ENCODE measurements at places on chromosomes 6 and 20.

GRCh38 chr20:47581090-47581489 is 79.4 kb downstream of the NCOA3 start:
- DNase-seq, result no peak

DNA sequence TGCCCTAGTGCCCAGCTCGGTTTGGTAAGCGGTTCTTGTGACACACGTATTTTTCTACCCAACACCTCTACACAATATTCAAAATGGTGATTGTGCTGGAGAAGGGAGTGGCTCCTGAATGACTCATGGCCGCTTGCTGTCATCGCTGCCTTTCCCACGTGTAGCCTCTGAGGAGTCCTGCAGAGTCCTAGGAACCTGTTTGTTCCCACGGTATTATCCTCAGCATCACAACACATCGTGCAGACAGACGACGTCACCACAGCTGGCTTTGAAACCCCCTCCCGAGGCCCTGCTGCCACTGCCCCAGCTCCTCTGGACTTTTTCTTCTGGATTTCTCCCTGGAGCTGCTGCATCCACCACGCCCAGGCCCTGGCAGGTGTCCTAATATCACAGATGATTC is 353.5 kb downstream of the SMOC2 start:
- no peak for DNase-seq

- no peak for DNase-seq
Measured at GRCh38 chr20:58697201-58697866, 4.7 kb downstream of the NPEPL1 start.

DNA sequence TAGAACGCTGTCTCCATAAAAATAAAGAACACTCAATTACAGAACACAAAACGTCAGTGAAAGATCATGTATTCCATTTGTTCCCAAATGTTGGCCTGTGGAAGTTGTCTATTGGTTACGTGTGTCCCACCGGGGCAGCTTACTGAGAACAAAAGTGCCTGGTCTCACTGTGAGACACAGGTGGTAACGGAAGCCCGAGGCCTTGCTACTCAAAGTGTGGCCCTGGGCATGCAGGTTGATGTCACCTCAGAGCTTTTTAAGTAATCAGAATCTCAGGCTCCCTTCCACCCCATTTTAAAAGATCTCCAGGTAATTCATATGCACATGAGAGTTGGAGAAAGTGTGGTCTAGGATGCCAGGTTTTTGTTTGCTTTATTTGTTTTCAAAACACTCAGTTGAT is 422.5 kb upstream of the OPRM1 start:
- no peak for DNase-seq

- no peak for DNase-seq
Measured at GRCh38 chr6:86331265-86331840, 606.0 kb upstream of the HTR1E start.

DNA sequence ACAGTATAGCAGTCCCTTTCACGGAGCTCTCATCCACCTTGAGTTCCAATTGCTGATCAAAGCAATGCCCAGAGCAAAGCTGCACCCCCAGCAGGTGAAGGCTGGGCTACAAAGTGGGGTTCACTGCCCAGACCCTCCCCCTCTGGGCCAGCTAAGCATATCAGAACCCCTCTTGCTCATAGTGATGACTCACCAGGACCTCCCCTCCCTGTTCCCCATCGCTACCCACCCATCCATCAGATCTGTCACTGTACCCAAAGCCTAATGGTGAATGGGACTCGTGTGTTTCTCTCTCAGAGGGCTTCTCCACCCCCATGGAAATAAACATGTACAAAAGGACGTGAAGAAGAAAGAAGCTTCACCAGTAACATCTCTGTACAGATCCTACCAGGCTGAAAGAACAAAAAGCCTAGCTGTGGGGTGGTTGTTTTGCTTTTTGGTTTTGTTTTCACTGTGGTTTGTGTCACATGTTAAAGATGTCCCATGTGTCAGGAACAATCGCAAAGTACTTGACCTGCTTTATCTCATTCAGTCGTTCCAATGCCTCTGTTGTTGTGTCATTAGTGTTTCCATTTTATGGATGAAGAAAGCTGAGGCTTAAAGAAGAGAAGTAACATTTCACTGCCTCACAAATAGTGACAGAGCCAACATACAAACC is 518.5 kb downstream of the CD83 start:
- no peak for DNase-seq

- DNase-seq, result no peak
Measured at GRCh38 chr6:44224965-44225305, 1.5 kb downstream of the SLC29A1 start.

DNA sequence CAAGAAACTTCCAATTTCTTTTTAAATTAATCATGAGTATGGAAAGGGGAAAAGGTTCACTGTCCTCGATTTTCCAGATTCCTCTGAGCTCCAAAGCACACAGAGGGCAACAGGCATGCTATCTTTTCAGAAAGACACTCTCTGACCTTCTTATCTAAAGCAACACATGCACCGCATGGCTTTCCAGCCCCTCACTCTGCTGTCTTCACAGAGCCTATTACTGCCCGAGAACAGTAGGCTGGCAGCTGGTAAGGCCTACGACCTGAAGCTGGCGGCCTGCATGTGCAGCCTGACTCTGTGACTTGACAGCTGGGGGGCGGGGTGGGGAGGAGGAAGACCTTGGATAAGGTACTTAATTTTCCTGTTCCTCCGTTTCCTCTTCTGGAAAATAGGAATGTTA is 86.3 kb downstream of the ELOVL4 start:
- no peak for DNase-seq
